ENCODE measurements at places on chromosomes 6 and 20. TPM values are rescaled to one million over a fixed set of nuclear protein-coding genes. Genes with fewer than 3 reads are reported as not detected.
A peak's percentile ranks its signal among the peaks of the same experiment; 100 is the strongest.

The SLC26A8 gene
- 0.10 TPM for total RNA-seq

The CCN6 gene
- not detected for total RNA-seq

GRCh38 chr6:13159300-13159699 lies 169.0 kb downstream of the TBC1D7 start:
- no peaks in the 10 kb centered on the region for H3K4me1 ChIP-seq

- no peaks in the 10 kb centered on the region for H3K27me3 ChIP-seq
- H3K27ac ChIP-seq: no peak overlapping the region
- no peaks in the 10 kb centered on the region for H3K36me3 ChIP-seq
- no peak for DNase-seq
- H3K4me1 ChIP-seq: no peaks in the 10 kb centered on the region
These were observed 56.0 kb upstream of the NFATC2 start for GRCh38 chr20:51598556-51598955.

DNA sequence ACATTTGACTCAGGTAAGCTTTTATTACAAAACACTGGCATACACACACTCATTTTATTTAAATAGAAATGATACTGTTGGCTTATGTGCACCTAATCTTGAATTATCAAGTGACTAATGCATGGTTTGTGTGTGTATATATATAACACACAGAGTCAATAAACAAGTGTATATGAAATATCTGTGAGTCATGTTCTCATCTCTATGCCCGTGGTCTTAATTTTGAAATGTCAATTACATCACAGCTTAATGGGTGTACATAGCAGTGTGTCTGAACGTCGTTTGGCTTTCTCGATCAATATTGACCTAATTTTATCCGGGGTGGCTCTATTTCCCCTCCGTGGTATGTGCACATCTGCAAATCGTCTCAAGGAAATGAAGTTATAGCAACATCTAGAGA lies 104.0 kb upstream of the ZFP64 start:
- no peak overlapping the region for H3K27ac ChIP-seq
- H3K4me1 ChIP-seq: no peaks in the 10 kb centered on the region
- DNase-seq: no peak
- no peaks in the 10 kb centered on the region for H3K36me3 ChIP-seq
- no peaks in the 10 kb centered on the region for H3K27me3 ChIP-seq

DNA sequence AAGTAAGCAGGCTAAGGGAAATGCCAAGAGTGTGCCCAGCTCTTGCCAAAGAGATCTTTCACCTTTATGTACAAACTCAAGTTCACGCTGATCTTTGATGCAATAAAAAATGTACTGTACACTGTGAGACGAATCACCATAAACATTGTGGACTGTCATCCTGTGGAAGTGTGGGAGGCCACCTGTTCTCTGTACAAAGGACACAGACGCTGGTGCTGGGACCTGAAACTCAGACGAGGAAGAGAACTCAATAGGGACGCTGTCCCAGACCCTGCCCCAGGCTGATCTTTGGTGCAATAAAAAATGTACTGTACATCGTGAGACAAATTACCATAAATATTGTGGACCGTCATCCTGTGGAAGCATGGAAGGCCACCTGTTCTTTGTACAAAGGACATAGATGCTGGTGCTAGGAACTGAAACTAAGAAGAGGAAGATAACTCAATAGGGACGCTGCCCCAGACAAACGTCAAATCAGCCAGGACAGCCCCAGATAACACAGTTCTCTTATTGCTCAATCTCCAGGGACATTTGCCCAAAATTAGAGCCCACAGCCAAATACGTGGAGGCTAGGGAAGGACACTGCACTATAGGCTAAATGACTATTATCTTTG lies 312.7 kb upstream of the SGK1 start:
- no peak overlapping the region for H3K27ac ChIP-seq
- H3K27me3 ChIP-seq: no peaks in the 10 kb centered on the region
- DNase-seq: peak; percentile 61

DNA sequence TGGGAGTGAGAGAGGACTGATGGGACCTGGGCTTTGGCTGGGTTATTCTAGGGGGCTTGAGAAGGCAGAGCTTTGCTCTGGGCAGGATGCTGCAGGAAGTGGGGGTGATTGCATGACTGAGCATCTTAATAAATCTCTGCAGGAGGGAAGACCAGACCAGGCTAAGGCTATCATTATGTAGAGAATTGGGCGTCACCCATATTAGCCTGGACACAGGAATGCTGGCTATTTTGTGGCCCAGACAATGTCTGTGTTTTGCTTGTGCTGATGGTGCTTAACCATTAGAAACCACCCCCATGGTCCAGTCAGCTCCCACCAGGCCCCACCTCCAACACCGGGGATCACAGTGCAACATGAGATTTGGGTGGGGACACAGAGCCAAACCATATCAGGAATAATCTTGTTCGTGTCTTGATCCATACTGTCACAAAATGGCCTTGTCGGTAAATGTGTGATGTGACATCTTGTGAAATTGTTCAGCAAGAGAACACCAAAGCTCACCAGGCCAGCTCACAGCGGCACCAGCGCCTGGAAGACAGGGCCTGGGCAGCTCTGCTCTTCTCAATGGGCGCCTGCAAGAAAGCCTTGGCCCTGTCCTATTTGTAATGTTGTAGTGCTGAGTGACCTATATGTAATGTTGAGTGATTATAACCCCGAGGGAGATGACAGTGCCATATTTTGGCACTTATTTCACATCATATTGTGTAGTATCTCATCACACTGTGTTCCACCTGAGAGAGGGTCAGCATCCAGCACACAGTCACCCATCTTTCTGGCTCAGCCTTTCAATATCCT lies 211.8 kb downstream of the QKI start:
- H3K27me3 ChIP-seq: peaks cover 19% of the 10 kb centered on the region
- no peak for DNase-seq
- no peaks in the 10 kb centered on the region for H3K36me3 ChIP-seq
- no peaks in the 10 kb centered on the region for H3K4me1 ChIP-seq
- H3K4me3 ChIP-seq: no peak overlapping the region
- no peak overlapping the region for H3K27ac ChIP-seq

DNA sequence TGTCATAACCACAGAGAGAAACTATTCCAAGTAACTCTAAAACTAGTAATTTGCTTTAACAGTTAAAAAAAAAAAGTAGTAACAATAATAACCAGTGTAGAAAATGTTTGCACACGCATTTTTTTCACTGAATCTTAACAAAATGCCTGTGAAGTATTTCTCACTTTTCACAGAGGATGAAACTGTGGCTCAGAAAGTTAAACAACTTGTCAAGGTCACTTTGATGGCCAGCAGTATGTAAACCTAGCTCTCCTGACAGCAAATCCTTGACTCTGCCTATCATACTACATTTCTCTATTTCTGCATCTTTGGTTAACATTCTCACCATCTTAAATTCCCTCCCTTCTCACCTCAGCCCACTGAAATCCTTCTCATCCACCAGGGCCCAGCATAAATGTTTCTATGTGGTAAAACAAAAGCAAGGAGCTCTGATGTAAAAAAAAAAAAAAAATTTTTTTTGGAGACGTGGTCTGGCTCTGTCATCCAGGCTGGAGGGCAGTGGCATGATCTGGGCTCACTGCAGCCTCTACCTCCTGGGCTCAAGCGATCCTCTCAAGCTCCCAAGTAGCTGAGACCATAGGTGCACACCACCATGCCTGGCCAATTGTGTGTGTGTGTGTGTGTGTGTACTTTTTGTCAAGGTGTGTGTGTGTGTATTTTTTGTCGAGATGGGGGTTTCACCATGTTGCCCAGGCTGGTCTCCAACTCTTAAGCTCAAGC lies 26.1 kb upstream of the ZC3H12D start:
- no peak overlapping the region for H3K4me3 ChIP-seq
- H3K4me1 ChIP-seq: no peaks in the 10 kb centered on the region

DNA sequence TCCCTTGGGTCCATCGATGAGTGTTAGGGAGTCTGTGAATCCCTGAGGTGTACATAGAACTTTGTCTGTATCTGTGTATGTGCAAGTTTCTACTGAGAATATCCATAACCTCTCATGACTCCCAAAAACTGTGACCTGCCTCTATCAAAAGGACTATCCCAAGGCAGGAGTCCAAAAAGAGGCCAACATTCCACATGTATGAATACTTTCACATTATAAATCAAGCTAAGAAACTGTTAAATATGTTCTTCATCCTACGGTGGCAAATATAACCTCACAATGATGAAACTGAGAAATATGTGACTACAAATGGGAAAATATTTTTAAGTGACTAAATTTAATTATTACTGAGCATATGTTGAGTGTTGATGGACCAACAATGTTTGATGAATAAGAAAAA lies 16.1 kb upstream of the STX11 start:
- H3K4me1 ChIP-seq: no peaks in the 10 kb centered on the region
- H3K27me3 ChIP-seq: no peaks in the 10 kb centered on the region
- DNase-seq: no peak
- H3K4me3 ChIP-seq: no peak overlapping the region

DNA sequence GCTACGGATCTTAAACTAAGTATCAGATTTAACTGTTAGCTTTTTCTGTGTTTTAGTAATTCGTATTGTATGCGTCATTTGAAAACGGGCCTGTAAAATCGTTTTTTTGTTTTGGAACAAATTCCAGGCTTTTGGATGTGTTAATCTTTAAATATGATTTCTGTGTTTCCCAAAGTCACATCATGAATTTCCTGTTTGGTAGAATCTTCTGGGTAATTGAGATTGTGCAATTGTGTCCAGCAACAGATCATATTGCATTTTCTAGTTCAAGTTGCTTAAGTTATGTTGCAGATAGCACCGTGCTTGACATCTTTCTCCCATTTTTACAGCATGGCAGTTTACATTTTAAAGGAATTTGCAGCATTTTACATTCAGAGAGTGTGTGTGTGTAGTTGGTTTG lies 1.9 kb downstream of the MAPK14 start:
- H3K36me3 ChIP-seq: no peaks in the 10 kb centered on the region
- H3K4me3 ChIP-seq: peak overlapping the region; percentile 84
- no peak for DNase-seq

DNA sequence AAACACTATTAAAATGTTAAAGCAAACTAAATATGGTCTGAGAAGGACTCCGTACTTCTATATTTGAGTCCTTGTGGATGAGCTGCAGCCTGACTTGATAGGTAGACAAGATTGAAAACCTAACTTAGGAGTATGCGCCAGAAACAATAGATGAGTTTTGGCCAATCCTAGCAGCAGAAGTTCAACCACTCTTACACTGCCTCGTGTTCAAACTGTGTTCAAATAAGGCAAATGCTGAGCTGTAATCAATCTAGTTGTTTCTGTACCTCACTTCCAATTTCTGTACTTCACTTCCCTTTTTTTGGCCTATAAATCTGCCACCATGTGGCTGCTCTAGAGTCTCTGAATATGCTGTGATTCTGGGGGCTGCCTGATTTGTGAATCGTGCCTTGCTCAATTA lies 13.2 kb upstream of the SERINC1 start:
- no peaks in the 10 kb centered on the region for H3K36me3 ChIP-seq
- H3K4me1 ChIP-seq: no peaks in the 10 kb centered on the region
- H3K27me3 ChIP-seq: no peaks in the 10 kb centered on the region
- no peak overlapping the region for H3K4me3 ChIP-seq
- H3K27ac ChIP-seq: no peak overlapping the region

DNA sequence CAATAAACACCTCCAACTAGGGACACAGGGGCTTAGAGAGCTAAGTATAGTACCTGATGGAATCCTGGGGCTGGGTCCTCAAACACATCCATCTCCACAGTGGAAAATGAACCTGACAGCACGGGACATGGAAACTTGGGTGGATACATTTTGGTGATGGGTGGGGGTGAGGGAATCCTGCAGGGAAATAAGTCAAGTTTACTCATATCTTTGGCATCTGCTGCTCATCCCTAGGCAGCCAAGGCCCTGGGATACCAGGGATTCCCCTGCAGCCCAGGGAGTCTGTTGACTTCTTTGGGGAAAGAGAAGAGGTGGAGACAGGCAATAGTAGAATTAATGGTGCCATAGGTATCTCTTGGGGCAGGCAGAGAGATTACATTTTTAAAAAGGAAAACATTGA lies 6.6 kb downstream of the APOBEC2 start:
- H3K4me1 ChIP-seq: no peaks in the 10 kb centered on the region
- no peaks in the 10 kb centered on the region for H3K36me3 ChIP-seq
- H3K27ac ChIP-seq: no peak overlapping the region
- H3K4me3 ChIP-seq: no peak overlapping the region
- no peak for DNase-seq

DNA sequence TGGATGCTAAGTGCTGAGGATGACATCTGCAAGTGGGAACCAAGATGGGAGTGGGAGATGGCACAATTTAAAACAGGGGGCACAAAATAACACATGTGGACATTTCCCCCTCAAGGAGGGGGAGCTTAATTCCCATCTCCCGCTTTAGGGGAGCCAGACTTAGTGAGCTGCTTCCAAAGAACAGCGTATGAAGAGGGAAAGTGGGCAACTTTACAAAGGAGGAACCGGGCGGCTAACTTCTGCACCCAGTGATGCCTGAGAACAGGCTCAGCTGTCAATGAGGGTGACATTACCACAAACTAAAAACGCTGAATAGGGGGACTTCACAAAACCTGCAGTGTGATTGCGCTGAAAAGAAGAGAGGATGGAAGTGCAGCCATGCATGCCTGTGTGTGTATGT lies 95.5 kb upstream of the NXT1 start:
- no peaks in the 10 kb centered on the region for H3K36me3 ChIP-seq
- H3K27me3 ChIP-seq: peaks cover 3% of the 10 kb centered on the region
- H3K4me3 ChIP-seq: no peak overlapping the region
- DNase-seq: no peak
- H3K4me1 ChIP-seq: peaks cover 18% of the 10 kb centered on the region

DNA sequence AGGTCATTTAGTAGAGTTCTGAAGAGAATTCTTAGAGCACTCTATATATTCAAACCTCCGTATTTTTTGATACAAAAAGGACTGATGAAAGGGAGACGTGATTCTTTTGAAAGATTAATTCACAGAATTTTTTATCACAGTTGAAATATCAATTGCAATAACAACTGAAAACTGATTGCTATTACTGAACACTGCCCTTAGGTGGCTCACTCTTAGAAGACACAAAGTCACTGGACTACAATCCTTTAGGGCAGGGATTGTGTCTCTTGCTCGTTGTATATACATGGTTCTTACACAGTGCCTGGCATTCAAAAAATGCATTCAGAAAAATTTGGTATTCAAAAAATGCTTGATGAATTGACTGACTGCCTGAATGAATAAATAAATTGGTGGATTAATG lies 17.1 kb upstream of the CALHM6 start:
- H3K27ac ChIP-seq: no peak overlapping the region
- no peak for DNase-seq
- no peaks in the 10 kb centered on the region for H3K36me3 ChIP-seq
- peaks cover 3% of the 10 kb centered on the region for H3K4me1 ChIP-seq

Measured in adrenal gland (tissue), 19 donors.